Tibial nerve (tissue), 4 donors: ENCODE measurements at places on chromosomes 5 and 9. TPM values are rescaled to one million over a fixed set of nuclear protein-coding genes. Genes with fewer than 3 reads are reported as not detected.
A peak's percentile ranks its signal among the peaks of the same experiment; 100 is the strongest.

- H3K27me3 ChIP-seq = no peaks in the 10 kb centered on the region
- H3K4me1 ChIP-seq = no peaks in the 10 kb centered on the region
- no peaks in the 10 kb centered on the region for H3K36me3 ChIP-seq
- no peak for DNase-seq
- no peak overlapping the region for H3K4me3 ChIP-seq
These were observed 116.9 kb upstream of the SMC2 start for GRCh38 chr9:103977163-103977562.

DNA sequence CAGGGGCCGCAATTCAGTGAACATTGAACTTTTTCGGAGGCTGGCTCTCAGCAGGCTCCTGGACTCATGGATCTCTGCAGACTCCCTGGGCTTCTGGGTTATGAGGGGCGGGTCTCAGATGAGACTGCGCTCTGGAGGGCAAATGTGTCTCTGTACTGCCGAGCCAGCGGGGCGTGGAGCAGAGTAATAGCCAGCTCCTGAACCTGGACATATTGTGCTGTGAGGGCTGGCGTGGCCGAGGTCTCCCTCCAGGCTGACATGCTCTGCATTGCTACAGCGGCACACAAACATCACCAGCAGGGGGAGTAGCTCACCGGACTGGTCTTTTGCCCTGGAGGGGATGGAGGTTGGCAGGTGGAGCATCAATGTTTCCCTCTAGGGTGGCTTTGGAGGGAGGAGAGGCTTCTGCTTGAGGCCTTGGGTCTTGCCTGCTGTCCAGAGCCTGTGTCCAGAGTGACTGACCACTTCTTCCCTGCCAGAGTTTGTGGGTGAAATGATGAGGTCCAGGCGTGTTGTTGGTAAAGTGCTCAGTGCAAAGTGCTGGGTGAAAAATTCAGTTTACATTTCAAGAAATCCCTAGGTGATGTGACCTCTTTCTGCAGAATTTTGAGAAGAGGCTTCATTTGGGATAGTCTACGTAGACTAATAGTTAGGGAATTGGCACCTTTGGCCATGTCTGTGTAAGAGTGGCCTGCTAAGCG is 10.9 kb upstream of the GADD45G start:
- no peaks in the 10 kb centered on the region for H3K27me3 ChIP-seq
- peaks cover 15% of the 10 kb centered on the region for H3K4me1 ChIP-seq
- no peak overlapping the region for H3K4me3 ChIP-seq
- no peak overlapping the region for H3K27ac ChIP-seq
- no peaks in the 10 kb centered on the region for H3K36me3 ChIP-seq

GRCh38 chr5:4271193-4271592 is 675.6 kb downstream of the IRX1 start:
- H3K4me1 ChIP-seq = no peaks in the 10 kb centered on the region
- no peak overlapping the region for H3K4me3 ChIP-seq
- H3K27me3 ChIP-seq = no peaks in the 10 kb centered on the region
- H3K27ac ChIP-seq = no peak overlapping the region

DNA sequence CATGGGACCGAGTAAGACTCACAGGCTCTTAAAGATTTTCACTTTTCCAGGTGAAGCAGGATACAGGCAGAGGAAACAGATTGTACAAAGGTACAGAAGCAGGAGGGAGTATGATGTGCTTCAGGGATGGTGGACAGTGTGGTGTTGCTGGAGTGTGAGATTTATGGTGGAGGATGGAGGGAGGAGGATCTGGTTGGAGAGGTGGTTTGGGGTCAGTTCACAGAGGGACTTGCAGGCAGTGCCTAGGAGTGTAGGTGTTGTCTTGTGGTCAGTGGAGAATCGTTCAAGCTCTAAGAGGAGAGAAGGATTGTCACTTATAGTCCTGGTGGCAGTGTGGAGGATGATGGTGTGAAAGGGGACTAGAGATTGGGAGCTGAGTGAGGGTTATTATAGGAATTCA is 11.8 kb downstream of the RALGPS1 start:
- H3K36me3 ChIP-seq = no peaks in the 10 kb centered on the region
- no peak for DNase-seq
- no peaks in the 10 kb centered on the region for H3K4me1 ChIP-seq
- H3K27ac ChIP-seq = no peak overlapping the region
- H3K27me3 ChIP-seq = no peaks in the 10 kb centered on the region

The SLC6A7 gene
- not detected for total RNA-seq

DNA sequence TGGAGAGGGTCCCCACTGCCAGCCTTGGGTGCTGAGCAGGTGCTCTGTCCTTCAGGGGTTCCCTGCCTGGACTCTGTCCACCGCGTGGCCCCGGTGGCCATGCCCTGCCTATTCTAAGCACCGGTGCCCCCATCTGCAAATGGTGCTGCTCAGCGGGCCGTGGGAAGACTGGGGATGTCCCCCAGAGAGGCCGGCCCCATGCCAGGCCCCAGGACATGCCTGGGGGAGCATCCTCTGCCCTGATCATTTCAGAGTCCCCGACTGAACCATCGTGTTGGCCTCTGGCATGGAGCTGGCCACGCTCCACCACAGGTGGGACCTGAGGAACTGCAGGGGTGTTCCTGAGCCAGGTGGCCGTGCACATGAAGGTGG is 64.7 kb downstream of the RXRA start:
- H3K27ac ChIP-seq = peak overlapping the region; percentile 66
- H3K27me3 ChIP-seq = no peaks in the 10 kb centered on the region
- H3K4me1 ChIP-seq = peaks cover 86% of the 10 kb centered on the region
- no peak for DNase-seq
- H3K36me3 ChIP-seq = no peaks in the 10 kb centered on the region

- DNase-seq = no peak
- no peaks in the 10 kb centered on the region for H3K27me3 ChIP-seq
- H3K36me3 ChIP-seq = no peaks in the 10 kb centered on the region
- H3K27ac ChIP-seq = no peak overlapping the region
- no peak overlapping the region for H3K4me3 ChIP-seq
These were observed 48.2 kb upstream of the TBC1D2 start for GRCh38 chr9:98303633-98304125.

DNA sequence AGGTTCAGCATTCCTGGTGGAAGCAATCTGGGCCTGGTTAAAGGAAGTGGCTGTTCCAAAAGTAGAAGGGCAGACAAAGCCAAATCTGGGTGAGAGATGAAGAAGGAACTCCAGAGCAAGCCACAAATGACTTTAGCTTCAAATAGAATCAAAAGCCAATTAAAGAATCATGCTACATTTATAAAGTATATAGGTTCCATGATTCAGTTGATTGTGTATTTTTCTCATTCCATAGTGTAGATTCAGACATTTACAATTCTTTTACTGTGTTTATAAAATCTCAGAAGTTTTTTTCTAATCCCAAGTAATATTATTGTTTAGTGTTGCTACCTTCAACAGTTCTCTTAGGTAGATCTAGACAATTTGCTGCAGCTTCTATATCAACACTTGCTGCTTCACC is 262.0 kb downstream of the PLK2 start:
- H3K4me3 ChIP-seq = no peak overlapping the region
- H3K27ac ChIP-seq = no peak overlapping the region
- no peaks in the 10 kb centered on the region for H3K36me3 ChIP-seq
- DNase-seq = no peak

DNA sequence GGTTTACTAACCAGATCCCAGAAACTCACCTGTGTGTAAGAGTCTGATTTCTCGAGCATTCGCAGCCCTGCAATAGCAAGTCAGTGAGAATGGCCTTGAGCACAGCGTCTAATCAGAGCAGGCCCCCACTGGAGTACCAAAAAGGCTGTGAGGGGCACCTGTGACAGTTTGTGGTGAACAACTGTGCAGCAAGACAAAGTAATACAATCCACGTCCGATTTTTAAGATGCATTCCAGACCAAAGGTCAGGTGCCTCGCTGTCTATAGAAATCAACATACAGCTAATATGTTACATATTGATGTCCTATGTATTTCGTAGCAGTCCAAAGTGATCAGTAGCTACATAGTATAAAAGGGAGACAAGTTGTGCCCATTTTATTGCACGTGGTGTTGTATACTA is 55.7 kb upstream of the BOD1 start:
- H3K27me3 ChIP-seq = peaks cover 5% of the 10 kb centered on the region
- DNase-seq = no peak
- H3K27ac ChIP-seq = no peak overlapping the region
- H3K4me3 ChIP-seq = no peak overlapping the region
- H3K36me3 ChIP-seq = no peaks in the 10 kb centered on the region

DNA sequence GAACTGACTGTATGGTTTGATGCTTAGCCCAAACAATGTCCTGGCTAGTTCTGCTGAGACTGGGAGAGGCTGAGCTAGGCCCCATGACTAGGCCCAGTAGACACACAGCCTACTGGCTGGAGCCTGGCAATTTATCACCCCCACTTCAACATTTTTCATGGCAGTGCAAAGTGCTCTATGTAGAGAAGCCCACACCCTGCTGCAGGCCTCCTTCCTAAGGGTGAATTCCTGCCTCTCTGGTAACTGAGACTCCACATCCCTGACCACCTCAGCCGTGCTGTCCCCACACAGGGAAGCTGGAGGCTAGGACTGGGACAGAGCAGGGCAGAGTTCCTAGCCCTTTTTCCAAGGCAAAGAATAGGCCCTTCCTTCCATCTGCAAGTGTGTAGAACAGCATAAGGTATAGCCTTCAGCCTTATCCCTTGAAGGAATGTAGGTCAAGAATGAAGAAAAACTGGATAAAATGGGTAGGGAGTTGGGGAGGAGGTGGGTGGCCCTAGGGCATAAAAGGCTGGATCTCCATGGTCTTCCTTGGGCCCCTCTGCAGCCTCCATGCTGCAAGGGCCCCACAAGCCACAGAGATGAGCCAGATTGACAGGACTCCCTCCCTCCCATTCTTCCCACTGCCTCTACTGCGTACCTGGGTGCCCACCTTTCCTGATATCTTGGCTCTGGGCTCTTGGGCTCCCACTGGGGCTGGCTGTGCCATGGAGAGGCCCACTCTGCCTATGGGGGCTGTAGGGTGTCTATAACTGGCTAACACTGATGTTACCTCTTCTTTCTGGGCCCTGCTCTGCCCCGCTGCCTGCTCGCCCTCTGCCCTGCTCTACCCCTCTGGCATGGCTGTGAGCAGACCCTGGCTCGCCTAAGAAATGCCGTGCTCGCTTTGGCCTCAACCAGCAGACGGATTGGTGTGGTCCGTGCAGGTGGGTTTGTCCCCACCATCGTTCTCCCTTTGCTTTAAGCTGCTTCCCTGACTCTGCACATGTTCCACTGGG is 29.8 kb downstream of the TCF7 start:
- H3K4me3 ChIP-seq = no peak overlapping the region
- no peak for DNase-seq
- no peak overlapping the region for H3K27ac ChIP-seq
- H3K36me3 ChIP-seq = no peaks in the 10 kb centered on the region
- no peaks in the 10 kb centered on the region for H3K27me3 ChIP-seq

The INSL4 gene
- total RNA-seq = not detected

The SELENOP gene
- total RNA-seq = 965 TPM

DNA sequence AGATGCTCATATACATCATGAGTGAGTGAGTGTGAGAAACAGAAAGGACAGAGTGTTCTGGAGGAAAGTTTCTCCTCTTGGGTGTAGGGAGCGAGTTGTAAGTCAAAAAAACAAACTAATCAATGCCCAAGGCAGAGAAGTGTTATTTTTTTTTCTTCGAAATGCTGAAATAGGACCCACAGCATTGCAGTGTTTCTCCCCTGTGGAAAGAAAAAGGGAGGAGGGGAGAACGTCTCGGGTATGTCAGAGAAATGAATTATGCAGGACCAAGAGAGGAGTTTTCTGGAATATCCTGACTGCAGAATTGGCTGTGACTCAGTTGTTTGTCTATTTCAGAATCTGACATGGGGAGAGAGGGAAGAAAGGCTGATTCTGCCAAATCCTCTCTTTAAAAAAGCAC is 337.9 kb upstream of the RFX3 start:
- H3K36me3 ChIP-seq = no peaks in the 10 kb centered on the region
- no peak overlapping the region for H3K4me3 ChIP-seq
- DNase-seq = no peak
- H3K4me1 ChIP-seq = peaks cover 25% of the 10 kb centered on the region
- H3K27ac ChIP-seq = peak overlapping the region; percentile 50

DNA sequence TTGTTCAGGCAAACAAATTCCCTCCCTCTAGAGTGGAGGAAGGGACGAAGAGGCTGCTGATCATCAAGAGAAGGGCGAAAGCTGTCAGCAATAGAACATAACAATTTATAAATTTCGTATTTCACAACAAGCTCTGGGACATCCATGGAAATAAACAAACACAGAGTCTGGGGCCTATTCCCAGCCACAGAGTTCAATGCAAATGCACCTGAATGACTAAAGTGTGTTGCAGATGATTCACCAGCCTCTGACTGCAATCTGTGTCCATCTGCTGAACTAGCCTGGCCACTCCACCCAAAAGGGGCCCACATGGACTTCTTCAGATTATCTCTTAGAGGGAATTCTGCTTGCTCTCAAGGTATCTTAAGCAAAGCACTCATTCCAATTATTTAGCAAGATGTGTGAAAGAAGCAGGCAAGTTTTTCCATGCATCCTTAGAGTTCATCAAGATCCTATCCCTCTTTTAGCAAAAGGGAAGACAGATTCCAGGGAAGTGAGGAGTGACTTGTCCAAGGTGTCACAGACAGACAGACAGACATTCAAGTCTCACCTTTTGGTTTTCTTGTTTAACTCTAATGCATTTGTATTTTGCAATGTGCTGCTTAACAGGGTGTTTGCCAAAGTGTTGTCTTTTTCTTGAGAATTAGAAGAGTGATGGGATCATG is 307.8 kb upstream of the PAPPA start:
- no peak overlapping the region for H3K27ac ChIP-seq
- no peak overlapping the region for H3K4me3 ChIP-seq
- DNase-seq = no peak
- no peaks in the 10 kb centered on the region for H3K4me1 ChIP-seq
- no peaks in the 10 kb centered on the region for H3K27me3 ChIP-seq

- H3K4me1 ChIP-seq = no peaks in the 10 kb centered on the region
- no peaks in the 10 kb centered on the region for H3K27me3 ChIP-seq
- H3K27ac ChIP-seq = no peak overlapping the region
- no peak for DNase-seq
These were observed 33.7 kb upstream of the ZNF366 start for GRCh38 chr5:72540759-72541438.

The IL13 gene
- total RNA-seq = 0.98 TPM

DNA sequence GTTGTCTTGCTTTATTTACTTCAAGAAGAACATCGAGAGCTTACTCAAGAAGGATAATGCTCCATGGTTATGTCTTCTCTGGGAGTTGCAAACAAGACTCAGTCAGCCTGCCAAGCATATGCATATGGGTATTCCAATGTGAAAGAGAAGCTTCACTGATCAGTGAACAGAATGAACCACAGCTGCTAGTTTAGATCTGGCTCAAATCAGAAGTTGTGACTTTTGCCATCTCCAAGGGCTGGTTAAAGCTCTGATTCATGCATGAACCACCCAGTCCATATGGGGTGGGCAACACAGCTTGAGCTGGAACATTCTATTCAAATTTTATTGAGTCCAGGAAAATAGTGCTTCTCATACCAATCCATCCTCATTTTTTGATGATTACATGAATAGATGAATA is 50.0 kb downstream of the ATPSCKMT start:
- no peak overlapping the region for H3K4me3 ChIP-seq
- no peaks in the 10 kb centered on the region for H3K4me1 ChIP-seq
- DNase-seq = no peak
- H3K27ac ChIP-seq = no peak overlapping the region
- H3K27me3 ChIP-seq = no peaks in the 10 kb centered on the region

- no peak overlapping the region for H3K4me3 ChIP-seq
- peaks cover 9% of the 10 kb centered on the region for H3K4me1 ChIP-seq
- no peak for DNase-seq
- no peak overlapping the region for H3K27ac ChIP-seq
- no peaks in the 10 kb centered on the region for H3K36me3 ChIP-seq
- H3K27me3 ChIP-seq = no peaks in the 10 kb centered on the region
These were observed 88.4 kb downstream of the AK8 start for GRCh38 chr9:132789719-132790118.
